Natural killer cell (primary cell): ENCODE measurements at places on chromosomes 5 and 9. TPM values are rescaled to one million over a fixed set of nuclear protein-coding genes. Genes with fewer than 3 reads are reported as not detected.

The FOXD4L4 gene
- total RNA-seq, result not detected

The PCDH12 gene
- not detected for total RNA-seq

The SLC6A7 gene
- not detected for total RNA-seq

The HK3 gene
- 26.2 TPM for total RNA-seq

The ANKRD31 gene
- total RNA-seq, result 0.09 TPM

The HCN1 gene
- total RNA-seq, result not detected

The BSPRY gene
- 4.3 TPM for total RNA-seq

The ENTREP1 gene
- total RNA-seq, result not detected

The OR1Q1 gene
- not detected for total RNA-seq

The GPR151 gene
- total RNA-seq, result not detected

The IL3 gene
- total RNA-seq, result not detected

The TPD52L3 gene
- not detected for total RNA-seq

The ADRA1B gene
- total RNA-seq, result not detected

The SPATA31E1 gene
- total RNA-seq, result not detected

The ZNF484 gene
- 14.1 TPM for total RNA-seq

The PCDHB2 gene
- not detected for total RNA-seq

The BAAT gene
- not detected for total RNA-seq

The MARVELD2 gene
- total RNA-seq, result 0.50 TPM

The GRM6 gene
- total RNA-seq, result not detected

The TAF11L5 gene
- not detected for total RNA-seq

The SVEP1 gene
- not detected for total RNA-seq

The HRCT1 gene
- total RNA-seq, result not detected

The SLC36A3 gene
- not detected for total RNA-seq

The ZNF366 gene
- total RNA-seq, result 0.54 TPM

The CDKN2A gene
- 3.8 TPM for total RNA-seq

The CCL28 gene
- total RNA-seq, result 17.5 TPM

The PCDHGC5 gene
- total RNA-seq, result 0.97 TPM

The WNK2 gene
- total RNA-seq, result not detected

The KIF20A gene
- total RNA-seq, result 0.15 TPM

The IRX2 gene
- not detected for total RNA-seq

The ANKRD33B gene
- total RNA-seq, result 4.3 TPM

The CFAP90 gene
- not detected for total RNA-seq

The NUTM2G gene
- total RNA-seq, result not detected

The CD14 gene
- total RNA-seq, result 1.4 TPM

The ENTR1 gene
- 62.3 TPM for total RNA-seq

The OR2V1 gene
- not detected for total RNA-seq

The EQTN gene
- not detected for total RNA-seq

The SLC27A6 gene
- total RNA-seq, result not detected

The ZCCHC9 gene
- 9.4 TPM for total RNA-seq

The LHX3 gene
- 0.38 TPM for total RNA-seq

The GFI1B gene
- total RNA-seq, result 0.41 TPM

The UBAP2 gene
- total RNA-seq, result 31.1 TPM

The IFNK gene
- total RNA-seq, result not detected

The MARCOL gene
- total RNA-seq, result not detected

The FUT7 gene
- total RNA-seq, result 0.99 TPM

The CDH9 gene
- total RNA-seq, result not detected

The GKAP1 gene
- 9.4 TPM for total RNA-seq

The SPINK7 gene
- total RNA-seq, result not detected

The MEIKIN gene
- total RNA-seq, result not detected

The DNAH5 gene
- not detected for total RNA-seq

The GABRG2 gene
- total RNA-seq, result 1.0 TPM

The ROR2 gene
- not detected for total RNA-seq

The TMEM174 gene
- not detected for total RNA-seq

The HTR4 gene
- not detected for total RNA-seq

The PCDHB8 gene
- total RNA-seq, result not detected

The RNF183 gene
- not detected for total RNA-seq

The LCN1 gene
- not detected for total RNA-seq

The PHYKPL gene
- total RNA-seq, result 131 TPM

The TAS2R1 gene
- total RNA-seq, result not detected

The LECT2 gene
- total RNA-seq, result not detected
